T-helper 22 cell (primary cell): ENCODE measurements at places on chromosomes 12 and 14.

DNA sequence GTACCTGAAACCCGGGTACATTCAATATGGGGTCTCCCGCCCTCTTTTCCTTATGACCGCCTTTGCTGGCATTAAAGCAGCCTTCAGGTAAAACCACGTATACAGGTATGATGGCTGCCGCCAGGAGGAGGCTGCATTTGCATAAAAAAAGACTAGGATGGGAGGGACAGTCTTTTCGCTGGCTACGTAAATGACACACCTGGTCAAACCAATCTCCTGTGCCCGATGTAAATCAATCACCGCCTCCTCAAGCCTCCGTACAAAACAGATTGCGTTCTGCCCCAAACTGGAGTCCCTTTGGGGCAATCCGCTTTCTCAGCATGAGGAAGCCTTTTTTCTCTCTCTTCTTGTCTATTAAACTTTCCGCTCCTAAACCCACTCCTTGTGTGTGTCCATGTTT is 8.1 kb upstream of the ALDH1L2 start:
- no peak for DNase-seq

DNA sequence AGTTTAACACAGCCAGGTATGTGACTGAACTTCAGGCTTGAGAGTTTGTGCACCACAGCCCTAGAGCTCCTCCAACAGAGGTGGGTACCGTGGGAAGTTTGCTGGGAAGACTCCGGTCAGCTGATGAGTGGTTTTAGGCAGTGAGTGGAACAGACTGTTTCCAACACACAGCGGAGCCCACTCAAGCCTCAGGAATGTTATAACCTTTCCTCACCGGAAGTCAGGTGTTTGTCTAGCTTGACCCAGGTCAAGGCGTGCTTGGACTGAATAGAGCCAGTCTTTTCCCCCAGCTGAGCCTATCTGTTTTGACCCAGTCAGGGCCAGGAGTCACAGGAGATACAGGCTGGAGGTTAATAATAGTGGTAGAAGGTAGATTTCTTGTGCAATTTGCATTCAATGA is 138.4 kb upstream of the PARP11 start:
- DNase-seq, result no peak

DNA sequence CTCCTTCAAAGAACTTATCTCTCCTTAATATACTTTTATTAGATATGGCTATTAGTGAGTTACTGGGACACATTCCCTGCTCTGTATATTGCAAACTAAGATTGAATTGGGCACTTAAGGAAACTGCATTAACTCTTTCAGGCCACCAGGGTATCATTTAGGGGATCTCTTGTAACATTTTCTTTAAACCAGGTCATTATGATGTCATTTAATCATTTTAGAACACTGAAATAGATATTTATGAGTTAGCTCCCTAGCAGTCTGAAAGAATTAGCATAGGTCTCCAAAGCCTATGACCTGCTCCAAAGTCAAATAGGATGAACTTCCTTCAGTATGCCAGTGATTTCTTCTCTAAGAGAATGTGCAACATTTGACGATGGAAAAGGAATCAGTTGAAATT is 506.9 kb downstream of the FOXG1 start:
- no peak for DNase-seq

GRCh38 chr14:81529391-81529790 is 4.3 kb downstream of the SEL1L start:
- DNase-seq, result no peak

GRCh38 chr12:88243982-88244381 is 101.9 kb downstream of the TMTC3 start:
- no peak for DNase-seq

GRCh38 chr12:132614861-132615578 is 3.6 kb upstream of the P2RX2 start:
- DNase-seq, result peak; percentile 54

DNA sequence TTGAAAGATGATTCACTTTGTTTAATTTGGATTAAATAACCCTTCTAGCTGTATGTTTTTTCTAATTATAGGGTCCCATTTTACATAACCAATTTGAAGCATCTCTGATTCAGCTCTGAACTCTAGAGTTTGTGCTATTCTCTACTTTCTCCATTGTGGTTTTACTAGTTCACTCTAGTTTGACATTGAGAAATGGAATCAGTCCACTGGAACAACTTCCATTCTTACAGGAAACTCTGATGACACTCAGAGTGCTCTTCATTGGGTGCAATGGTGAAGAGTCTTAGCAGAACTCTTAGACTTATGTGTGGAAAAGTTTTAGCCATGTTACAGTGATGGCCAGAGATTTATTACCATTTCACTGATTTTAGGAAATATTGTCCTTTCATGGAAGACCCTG is 140.7 kb downstream of the DYRK2 start:
- no peak for DNase-seq

DNA sequence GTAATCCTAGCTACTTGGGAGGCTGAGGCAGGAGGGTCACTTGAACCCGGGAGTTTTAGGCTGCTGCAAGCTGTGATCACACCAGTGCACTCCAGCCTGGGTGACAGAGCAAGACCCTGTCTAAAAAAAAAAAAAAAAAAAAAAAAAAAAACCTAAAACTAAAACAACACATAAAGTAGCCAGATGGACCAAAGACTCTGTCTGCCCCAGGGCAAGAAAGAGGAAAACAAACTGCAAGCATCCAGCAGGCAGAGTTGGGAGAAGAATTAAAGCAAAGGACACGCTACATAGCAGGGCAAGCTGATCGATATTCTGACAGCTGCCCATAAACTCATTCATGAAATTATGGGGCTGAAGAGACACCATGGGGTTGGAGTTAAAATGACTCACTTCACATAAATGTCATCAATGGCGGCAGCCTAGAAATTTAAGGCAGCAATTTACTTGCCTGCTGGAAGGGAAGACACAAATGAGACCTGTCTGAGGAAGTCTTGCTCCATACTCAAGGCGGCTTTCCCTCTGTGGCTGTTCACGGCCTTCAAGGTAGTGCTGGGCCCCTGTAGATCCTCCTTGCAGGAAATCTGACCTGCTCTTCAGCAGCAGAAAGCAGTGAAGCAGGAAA is 259.1 kb upstream of the FKBP4 start:
- no peak for DNase-seq

DNA sequence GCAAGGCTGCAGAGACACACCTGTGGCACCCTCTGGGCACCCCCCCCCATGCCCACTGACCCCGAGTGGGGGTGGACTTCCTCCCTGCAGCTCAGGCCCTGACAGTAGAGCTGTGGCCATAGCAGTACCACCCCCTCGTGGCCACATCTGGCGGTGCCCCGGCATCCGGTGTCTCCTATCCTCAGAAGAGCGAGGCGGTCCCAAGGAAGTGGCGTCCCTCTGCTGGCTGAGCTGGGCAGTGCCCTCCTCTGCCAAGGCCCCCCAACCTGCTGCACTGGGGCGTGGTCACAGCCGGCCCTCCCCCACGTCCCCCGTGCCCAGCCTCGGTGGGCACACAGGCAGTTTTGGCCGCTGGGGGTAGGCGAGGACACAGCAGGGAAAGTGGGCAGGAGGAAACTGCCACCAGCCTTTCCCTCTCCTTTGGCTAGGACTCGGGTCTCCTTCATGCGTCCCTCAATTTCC is 6.0 kb upstream of the SLC6A12 start:
- DNase-seq, result no peak

DNA sequence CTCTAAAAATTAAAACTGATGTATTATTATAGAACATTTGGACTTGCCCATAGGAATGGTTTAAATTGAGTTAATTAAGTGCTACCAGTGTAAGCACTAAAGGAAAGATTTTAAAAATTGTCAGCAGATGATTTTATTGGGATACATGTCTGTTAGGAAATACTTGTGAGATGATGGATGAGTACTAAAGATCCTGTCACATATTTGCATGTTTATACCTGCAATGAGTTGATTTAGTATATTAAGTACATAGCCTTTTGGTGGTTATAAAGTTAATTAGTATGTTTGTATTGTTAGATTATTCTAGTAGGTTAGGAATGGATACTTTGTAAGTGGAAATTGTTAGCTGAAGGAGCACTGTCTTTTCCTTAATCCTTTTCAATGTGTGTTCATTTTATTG is 67.2 kb downstream of the CCDC91 start:
- no peak for DNase-seq

DNA sequence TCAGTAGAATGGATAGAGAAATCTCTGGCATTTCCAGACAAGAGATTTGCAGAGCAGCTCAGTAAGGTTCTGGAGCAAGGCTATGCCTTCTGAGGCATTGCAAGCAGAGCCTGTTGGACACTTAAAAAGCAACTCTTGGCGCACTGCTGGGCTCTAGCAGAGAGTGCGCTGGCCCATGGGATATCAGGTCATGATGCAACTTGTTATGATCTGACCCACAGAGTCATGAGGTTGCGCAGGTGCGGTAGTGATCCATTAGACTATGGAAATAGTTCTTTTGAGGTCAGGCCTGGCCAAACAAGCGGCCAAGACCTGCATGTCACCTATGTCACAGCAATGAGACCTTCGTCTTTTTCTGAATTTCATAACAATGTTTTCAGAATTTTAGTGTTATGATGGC is 168.6 kb downstream of the TMTC3 start:
- no peak for DNase-seq

- DNase-seq, result no peak
These were observed 890 bp downstream of the SPTLC2 start for GRCh38 chr14:77615361-77616132.

DNA sequence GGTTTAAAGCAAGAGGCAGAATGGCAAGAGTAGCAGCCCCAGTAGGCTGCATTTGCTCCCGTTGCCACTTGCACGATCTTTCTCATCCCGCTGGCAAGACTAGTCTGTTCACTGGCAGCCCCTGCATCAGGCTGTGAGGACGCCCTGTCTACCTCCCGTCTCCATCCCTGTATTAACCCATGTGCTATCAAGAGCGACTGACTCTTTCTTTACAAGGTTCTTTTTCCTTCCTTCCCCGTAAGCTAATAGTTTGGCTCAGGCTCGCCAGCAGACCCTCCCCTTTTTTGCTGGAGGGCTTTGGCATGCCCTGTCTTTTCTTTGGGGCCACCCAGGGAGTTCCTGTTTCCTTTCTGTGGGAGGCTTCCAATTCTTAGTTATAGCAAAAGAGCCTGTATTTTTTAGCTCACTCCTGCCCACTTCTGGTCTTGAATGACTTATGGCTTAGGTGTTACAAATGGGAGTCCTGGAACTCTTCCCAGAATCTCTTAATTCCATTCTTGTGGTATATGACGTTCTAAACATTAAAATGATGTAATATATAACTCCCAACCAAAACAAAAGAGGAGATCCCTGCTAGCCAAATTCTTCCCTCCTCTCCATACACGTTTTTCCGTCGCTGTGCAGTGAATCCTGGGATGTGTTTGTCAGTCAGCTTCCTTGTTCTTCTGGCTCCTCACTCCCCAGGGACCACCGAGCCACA is 149.0 kb downstream of the PRKCH start:
- no peak for DNase-seq

DNA sequence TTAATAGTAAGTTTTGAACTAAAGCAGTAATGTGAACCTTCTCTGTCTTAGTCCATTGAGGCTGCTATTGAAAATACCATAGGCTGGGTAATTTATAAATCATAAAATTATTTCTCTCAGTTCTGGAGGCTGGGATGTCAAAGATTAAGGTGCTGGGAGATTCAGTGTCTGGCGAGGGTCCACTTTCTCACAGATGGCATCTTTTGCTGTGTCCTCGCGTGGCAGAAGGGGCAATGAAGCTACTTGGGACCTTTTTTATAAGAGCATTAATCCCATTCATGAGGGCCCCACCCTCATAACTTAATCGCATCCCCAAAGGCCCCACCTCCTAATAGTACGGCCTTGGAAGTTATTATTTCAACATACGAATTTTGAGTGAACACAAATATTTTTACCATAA is 28.4 kb downstream of the LIN7A start:
- DNase-seq, result no peak

DNA sequence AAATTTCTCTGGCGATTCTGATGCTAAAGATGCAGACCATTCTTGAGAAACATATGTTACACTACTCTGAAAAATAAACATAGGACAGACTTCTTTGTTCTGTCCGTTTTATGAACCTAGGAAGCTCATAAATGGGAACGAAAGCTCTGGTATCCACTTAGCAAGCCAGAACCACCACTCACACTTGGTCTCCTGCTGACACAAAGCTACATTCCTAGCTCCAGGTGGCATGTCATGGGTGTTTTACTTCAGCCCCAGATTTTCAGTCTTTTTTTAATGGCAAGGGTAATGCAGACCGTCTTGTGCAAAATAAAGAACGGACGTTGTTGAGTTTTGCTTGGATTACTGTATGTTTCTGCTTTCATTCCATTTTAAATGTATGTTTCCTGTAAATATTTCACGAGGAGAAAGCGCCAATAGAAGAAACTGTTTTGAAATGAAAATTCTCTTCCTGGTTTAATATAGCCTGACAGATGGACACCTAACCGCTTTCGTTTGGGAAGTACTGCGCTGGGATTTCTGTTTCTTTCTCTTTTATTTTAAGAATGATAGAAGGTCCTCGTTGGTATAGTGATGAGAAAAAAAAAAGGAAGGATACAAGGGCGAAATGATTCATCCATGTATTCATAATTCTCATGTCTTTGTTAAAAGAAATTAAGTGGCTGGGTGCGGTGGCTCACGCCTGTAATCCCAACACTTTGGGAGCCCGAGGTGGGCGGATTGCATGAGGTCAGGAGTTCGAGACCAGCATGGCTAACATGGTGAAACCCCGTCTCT is 871 bp upstream of the COQ5 start:
- no peak for DNase-seq

DNA sequence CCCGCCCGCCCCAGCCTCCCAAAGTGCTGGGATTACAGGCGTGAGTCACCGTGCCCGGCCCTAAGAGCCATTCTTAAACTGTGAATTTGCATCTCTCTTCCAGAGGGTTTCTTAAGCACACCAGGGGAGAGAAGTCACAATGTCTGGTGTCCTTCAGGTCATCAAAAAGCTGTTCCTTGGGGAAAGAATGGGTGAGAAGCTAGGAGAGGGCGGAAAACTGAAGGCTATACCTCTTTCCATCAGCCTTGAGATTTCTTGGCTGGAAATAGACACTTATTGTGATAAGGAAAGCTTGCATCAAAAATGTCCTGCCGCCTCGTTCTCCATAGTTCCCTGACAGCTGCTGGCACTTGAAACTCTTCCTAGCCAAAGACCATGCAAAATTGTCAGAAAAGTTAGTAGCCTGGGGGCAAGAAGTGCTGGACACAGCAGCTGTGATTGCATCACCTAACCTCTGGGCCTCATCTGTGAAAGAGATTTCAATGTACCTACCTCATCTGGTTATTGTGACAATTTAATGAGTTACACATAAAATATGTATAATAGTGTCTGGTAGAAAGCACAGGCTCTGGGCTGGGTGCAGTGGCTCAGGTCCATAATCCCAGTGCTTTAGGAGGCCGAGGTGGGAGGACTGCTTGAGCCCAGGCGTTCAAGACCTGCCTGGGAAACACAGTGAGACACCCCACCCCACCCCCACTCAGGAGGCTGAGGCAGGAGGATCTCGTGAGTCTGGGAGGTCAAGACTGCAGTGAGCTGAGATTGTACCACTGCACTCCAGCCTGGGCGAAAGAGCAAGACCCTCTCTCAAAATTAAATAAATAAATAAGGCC is 9.7 kb upstream of the UBC start:
- DNase-seq, result no peak

GRCh38 chr14:52960627-52961026 is 9.8 kb upstream of the FERMT2 start:
- DNase-seq, result no peak

- no peak for DNase-seq
These were observed 4.7 kb upstream of the SSH1 start for GRCh38 chr12:108861878-108862587.

GRCh38 chr12:67042697-67043131 is 226.4 kb upstream of the CAND1 start:
- no peak for DNase-seq
